ENCODE measurements at places on chromosomes 3 and 15. TPM values are rescaled to one million over a fixed set of nuclear protein-coding genes. Genes with fewer than 3 reads are reported as not detected.

DNA sequence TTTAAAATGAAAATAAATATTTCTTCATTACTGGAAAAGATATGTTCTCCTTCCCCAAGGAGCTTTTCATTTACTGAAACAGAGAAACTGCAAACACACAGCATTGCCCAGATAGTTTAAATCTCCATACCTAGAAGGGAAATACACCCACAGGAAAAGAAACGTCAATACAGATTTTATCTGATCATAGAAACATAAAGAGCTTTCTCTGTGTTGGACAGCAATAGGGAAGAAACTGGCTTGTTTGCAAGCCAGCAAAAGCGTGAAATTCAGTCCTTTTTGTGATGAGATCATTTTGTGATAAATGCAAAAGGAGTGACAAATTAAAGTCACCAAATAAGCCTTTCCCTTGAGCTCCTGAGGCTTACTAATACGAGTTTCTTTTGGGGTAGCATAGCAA lies 398.0 kb downstream of the TIGIT start:
- DNase-seq = no peak

DNA sequence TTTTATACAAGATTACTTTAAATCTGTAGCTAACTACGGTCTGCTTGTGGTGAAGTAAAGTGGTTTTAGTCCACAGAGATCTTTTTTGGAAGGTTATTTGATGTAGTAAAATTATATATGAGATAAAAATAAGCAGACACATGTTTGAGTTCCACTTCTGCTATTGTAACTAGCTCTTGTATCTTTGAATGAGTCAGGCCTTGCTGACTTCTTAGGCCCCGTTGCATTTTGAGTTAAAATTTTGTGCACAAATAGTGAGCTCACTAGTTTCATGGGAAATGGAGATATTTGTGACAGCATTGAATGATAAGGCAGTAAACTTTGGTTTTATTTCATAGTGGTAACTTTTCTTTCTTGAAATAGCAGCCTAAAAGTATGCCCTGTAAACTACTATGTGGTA lies 42.6 kb downstream of the ARIH1 start:
- DNase-seq = no peak

DNA sequence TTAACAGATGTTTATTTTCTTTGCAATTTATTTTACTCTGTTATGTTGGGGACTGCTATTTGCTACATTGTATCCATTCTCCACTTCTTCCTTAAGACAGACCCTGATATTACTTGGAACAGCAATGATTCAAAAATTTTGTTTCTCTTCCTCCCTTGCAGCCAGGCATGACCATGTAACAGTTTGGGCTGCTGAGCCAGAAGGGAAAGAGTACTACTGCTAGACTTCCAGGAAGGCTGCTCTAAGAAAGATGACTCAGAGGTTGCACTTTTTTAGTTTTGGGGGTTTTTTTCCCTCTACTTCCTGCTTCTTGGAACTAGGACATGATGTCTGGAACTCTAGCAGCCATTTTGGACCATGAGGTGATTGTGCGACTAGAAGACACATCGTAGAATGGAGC lies 10.3 kb downstream of the PRR20G start:
- no peak for DNase-seq

DNA sequence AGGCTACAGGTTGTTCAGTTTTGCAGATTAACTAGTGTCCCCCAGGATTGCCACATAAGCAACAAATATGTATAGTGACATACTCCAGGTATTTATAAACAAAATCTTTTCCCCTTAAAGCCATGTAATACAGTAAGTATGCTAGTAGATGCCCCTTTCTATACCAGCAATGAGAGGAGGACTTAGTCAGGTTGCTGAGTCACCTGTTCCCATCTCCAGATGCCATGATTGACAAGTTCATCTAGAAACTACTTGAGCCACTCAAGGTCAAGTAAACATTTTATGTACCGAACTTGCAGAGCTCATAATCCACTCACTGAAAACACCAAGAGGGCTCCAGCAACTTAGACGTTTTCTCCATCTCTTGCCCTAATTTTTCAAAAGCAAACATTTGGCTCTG lies 18.2 kb downstream of the SLC9A9 start:
- no peak for DNase-seq

DNA sequence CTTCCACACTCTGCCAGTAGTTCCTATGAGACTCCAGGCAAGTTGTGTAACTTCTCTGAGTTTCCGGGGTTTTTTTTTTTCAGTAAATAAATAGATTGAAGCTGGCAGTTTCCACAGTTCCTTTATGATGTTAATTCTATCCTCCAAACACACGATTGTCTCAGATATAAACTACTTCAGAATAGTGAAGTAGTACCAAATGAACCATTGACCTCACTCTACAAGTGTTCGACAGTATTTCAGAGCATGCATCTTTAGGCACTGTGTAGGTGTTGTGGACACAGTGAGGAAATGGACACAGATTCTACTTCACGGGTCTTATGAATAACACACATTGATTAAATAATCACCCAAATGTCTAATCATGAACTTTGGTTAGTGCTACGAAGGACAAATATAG lies 136.1 kb upstream of the IGSF10 start:
- DNase-seq = no peak

DNA sequence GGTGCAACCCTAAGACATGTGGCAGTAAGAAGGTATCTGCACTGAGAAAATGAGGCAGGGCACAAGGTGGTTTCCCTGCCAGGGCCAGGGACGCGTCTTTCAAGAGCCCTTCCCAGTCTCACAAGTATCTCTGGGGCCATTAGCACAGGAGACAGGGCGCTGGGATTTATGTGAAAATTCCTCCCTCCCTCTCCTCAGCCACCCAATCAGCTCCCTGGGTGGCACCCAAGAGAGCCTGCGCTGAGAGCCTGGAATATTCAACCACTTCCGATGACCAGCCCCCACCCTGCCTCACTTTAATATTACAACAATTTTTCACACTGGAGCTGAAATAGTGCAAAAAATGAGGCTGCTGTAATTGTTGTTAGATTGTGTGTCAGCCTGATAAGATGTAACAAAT lies 26.1 kb downstream of the SEC61A1 start:
- no peak for DNase-seq

GRCh38 chr15:40854161-40854560 lies 10.3 kb downstream of the SPINT1 start:
- no peak for DNase-seq

The SPTBN5 gene
- polyA plus RNA-seq = 2.6 TPM
